ENCODE measurements at places on chromosomes 7 and 10.

GRCh38 chr10:53886325-53887300 lies 914.4 kb downstream of the PCDH15 start:
- DNase-seq = no peak

DNA sequence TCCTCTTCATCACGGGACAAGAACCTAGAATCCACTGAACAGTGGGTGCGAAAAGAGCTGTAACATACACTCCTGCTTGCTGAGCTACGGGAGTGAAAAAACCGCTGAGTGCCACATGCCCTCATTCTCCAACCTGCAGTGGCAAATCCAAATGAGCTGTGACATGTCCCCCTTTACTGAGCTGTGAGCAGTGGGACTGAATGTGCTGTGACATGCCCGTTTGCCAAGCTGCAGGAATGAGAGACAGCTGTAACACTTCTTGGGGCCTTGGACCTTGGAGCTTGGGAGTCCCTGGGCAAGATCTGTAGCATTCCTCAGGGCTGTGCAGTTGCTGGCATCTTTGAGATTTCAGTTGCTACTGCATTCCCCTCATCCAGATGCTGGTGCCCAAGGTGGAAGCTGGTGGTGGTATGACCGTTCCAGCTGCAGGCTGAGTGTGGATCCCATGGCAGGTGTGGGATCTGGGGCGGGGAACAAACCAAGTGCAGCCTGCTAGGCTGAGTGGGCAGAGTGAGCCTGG lies 85.0 kb downstream of the TMEM106B start:
- DNase-seq = no peak

- peak; percentile 86 for DNase-seq
These were observed 4.3 kb upstream of the KCNMA1 start for GRCh38 chr10:77641788-77642397.

GRCh38 chr7:128201067-128201689 lies 39.9 kb upstream of the LEP start:
- DNase-seq = no peak

DNA sequence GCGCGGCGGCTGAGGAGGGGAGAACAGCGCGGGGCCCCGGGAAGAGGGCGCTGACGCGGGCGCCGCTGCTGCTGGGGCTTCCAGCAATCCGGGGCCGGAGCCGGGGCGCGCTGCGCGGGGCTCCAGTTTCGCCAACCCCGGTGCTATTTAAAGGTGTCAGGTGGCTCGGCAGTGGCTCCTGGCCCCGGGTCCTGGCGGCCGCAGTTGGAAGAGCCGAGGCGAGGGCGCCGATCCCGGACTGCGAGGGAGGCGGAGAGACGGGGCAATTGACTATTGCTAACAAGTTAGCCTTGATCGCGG lies 347 bp downstream of the LBX1 start:
- no peak for DNase-seq

DNA sequence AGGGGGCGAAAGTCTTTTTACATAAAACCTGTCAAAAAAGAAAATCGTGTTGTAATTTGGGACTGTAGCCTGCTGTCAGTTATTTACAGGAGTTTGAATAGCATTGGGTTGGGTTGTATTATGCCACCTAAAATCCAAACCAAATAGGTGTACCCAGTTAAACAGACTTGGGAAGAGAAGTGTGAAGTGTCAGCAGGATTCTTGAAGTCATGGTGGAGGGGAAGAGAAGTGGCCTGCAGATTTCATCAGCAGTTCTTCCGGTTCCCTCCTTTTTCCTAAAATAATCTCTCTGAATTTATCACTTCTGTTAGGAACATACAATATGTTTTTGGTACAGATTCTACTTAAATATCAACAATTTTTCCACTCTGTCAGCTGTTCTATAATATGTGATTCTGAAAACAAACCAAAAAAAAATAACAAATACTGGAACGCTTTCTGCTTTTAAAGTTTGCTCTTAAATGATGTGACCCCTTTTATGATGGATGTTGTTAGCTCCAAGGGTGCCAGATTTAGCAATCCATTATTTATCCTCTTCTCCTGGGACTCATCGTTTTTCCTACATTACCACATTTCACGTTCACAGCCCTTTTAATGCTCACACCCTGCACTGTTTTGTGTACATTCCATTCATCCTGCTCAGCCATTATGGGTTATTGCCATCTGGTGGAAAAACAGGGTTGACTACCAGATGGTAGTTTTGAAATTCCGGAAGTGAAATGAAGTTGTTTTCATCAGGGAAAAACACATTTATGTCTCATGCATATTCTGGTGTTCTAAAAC lies 18.7 kb upstream of the ARHGAP12 start:
- DNase-seq = peak; percentile 93
